ENCODE measurements at places on chromosomes 7 and 10. TPM values are rescaled to one million over a fixed set of nuclear protein-coding genes. Genes with fewer than 3 reads are reported as not detected.

HOXA2 gene
- total RNA-seq: not detected

SPDYE6 gene
- not detected for total RNA-seq

TRPV5 gene
- total RNA-seq: not detected

MSMB gene
- total RNA-seq: not detected

LRRC18 gene
- total RNA-seq: not detected

GBX1 gene
- not detected for total RNA-seq

CFAP43 gene
- total RNA-seq: 0.24 TPM

MINDY3 gene
- total RNA-seq: 28.4 TPM

ITIH5 gene
- total RNA-seq: 3.7 TPM

CNPY1 gene
- total RNA-seq: not detected

DNA sequence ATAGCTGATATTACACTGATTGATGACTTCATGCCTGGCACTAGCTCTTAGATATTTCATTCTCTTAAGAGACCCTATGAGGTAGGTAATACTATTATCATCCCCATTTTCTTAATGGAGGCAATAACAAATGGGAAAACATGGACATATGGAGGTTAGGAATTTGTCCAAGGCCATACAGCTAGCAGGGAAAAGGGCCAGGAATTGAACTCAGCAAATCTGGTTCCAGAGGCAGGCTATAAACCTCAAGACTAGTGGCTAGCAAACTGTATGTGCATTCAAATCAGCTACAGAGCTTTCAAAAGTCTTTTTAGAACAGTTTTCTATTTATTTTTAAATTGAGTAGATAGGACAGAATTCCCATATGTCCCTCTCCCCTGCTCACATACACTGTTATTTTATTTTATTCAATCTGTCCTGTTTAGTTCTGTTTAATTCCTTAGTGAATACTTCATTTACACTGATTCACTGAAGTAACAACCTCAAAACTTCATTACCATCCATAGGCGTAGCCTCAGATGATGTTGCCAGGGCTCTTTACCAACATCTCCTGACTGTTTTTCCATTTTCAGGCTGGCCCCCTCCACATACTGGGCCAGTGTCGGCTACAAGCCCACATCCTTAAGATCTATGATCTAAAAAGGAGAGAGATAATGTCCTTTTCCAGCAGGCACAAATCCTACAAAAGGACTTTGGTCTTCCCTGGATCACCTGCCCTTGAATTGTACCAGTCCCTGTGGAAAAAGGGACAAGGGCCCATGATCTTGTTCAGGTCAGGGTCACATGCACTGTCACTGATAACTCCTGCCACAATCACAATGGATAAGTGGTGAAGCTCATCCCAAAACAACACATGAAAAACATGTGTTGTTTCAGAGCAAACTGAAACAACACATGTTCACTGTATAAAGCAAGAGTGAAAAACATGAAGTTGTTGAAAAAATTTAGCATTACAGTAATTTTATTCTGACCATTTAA lies 15.9 kb downstream of the FAM24B start:
- no peak for DNase-seq

DNA sequence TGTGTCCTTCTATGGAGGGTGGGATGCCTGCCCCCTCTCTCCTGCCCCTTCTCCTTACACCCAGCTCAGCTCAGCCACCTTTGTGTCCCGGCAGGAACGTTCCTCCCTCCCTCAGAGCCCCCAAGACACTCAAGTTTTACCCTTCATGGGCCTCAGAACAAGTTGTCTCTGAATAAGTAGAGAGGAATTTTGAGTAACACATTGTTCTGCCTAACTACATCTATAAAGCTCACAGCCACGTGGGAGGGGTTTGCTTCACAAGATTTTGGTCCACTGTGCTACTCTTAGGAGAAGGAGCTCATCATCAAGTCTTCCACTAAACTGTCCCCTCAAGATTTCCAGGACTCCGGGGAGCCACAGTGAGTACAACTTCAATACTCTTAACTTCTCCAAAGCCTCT lies 51.6 kb upstream of the ZNF32 start:
- peak; percentile 35 for DNase-seq

- no peak for DNase-seq
Measured at GRCh38 chr10:103823706-103824272, 31.6 kb downstream of the SH3PXD2A start.

GRCh38 chr10:72682638-72683037 lies 9.3 kb upstream of the MCU start:
- no peak for DNase-seq

DNA sequence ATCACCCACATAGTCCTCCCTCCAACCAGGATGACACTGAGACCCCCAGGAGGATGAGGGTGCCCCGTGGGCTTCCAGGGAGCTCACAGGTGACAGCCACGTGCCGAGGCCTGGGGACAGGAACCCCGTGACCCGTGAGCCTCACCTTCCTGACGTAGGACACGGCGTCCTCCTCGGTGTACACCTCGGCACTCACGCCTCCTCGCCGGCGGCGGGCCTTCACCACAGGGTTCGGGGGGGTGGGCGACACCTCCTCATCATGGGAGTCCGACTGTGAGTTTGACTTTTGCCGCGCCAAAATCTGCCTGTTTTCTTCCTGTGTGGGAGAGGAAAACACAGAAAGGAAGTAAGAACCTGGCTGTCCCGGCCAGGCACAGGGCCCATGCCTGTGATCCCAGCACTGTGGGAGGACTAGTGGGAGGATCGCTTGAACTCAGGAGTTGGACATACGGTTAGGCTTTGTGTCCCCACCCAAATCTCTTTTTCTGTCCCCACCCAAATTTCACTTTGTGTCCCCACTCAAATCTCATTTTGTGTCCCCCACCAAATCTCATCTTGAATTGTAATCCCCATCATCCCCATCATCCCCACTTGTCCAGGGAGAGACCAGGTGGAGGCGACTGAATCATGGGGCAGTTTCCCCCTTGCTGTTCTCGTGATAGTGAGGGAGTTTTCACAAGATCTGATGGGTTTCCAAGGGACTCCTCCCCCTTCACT lies 45.9 kb upstream of the DNAAF5 start:
- DNase-seq: no peak

GRCh38 chr10:80596391-80597257 lies 58.9 kb downstream of the SH2D4B start:
- DNase-seq: peak; percentile 14

DNA sequence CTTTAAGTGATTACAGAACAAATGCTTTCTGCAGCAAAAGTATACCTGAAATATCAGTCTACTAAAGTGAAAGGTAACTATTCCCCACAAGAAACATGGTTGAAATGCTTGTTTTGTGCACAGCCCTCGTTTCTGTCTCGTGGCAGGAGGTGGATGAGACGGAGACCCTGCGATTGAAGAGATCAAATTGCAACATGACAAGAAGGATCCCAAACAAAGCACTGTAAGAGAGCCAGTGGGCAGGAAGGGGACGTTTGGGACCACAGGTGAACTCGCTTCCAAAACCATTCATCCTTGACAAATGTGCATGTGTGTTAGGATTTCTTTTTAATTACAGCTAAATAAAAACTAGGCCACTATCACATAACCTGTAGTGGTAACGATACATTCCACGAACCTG lies 192.6 kb downstream of the CCSER2 start:
- DNase-seq: no peak

DNA sequence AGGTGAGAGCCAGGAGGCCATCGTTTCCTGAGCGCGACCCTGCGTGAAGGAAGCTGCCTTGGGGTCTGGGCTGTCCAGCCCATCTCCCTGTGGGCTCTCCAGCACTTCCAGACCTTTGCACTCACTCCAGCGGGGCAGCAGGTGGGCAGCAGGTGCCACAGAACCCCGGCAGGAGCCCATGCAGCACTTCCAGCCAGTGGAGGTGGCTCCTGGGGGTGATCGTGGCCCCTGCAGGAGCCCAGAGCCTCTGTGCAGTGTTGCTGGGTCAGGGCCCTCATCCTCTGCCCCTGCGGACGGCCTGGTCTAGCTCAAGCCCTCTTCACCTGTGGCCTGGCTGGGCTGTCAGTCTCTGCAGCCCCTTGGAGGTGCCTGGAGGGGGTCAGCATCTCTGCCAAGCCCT lies 59.9 kb downstream of the PWWP2B start:
- no peak for DNase-seq

DNA sequence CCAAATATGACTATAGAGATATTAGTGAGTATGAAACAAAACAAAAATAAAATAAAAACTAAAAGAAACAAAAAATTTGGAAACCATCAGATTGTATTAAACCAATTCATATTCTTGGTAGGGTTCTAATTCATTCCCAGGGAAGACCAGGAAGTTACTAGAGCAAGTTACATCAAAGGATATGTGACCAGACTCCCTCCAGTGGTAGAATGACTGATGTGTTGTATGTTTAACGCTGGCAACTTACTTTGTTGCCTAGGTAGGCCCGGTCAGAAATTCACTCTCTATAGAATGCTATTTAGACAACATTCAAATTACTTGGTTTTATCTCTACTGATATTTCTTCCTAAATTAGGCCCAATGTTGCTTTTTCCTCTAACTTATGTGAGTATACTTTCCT lies 5.2 kb downstream of the PHYHIPL start:
- DNase-seq: peak; percentile 46

GRCh38 chr10:3951993-3952392 lies 167.0 kb upstream of the KLF6 start:
- DNase-seq: no peak

GRCh38 chr7:3000566-3000965 lies 43.1 kb downstream of the CARD11 start:
- no peak for DNase-seq

GRCh38 chr7:134646425-134647305 lies at the start of gene BPGM:
Gene BPGM, plus strand, starts transcription at chr7:134646853. Its CDS starts 14,655 bp downstream, at chr7:134661508.
- peak; percentile 100 for DNase-seq

- no peak for DNase-seq
Measured at GRCh38 chr7:51374936-51375335, 58.3 kb upstream of the COBL start.

DNA sequence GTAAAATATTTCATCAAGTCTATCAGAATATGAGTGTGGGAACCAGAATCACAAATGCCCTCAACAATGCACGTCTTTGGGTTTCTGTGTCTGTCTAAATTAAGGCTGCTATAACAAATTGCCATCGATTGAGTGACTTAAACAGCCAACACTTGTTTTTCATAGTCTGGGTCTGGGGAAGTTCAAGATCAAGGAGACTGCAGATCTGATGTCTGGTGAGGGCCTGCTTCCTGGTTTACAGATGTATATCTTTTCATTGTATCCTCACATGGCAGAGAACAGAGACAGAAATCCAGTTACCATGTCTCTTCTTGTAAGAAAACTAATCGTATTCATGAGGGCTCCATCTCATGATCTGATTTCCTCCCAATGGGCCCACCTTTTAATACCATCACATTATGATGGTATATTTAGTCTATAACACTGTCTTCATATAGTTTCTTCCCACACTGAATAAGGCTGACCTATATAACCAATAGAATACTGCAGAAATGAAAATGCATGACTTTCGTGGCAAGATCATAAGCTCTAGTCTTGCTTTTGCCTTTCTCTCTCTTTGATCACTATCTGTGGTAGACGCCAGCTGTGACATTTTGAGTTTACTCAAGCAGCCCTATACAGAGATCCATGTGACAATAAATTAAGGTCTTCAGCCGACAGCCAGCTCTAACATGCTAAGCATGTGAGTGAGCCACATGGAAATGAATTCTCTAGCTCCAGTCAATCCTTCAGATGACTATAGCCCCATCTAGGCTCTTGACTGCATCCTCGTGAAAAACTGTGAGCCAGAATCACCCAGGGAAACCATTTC lies 51.9 kb downstream of the THSD7A start:
- DNase-seq: no peak

DNA sequence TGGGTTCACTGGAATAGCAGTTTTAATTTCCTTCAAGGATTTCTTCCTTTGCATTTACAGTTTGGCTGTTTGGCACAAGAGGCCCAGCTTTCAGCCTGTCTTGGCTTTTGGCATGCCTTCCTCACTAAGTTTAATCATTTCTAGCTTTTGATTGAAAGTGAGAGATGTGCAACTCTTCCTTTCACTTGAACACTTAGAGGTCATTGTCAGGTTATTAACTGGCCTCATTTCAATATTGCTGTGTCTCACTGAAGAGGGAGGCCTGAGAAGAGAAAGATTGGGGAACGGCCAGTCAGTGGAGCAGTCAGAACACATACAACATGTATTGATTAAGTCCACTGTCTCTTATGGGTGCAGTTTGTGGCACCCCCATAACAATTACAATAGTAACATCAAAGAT lies 33.9 kb downstream of the PTTG1IP2 start:
- no peak for DNase-seq

DNA sequence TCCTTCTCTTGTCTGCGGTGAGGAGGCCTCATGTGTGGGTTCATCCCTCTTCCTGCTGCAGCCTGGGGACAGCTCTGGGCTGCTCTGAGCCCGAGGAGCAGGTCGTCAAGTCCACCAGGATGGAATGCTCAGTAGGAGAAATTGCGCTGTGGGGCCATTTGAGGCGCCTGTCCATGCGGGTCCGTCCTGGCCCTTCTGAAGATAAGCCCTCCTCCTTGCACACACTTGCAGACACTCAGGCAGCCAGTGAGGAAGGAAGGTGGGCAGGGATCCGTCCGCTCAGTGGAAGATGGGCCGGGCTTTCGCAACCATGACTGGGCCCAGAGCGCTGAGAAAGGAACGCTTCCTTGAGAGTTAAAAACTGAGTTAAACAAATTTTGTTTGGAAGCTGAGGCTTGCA lies 356.8 kb downstream of the GLRX3 start:
- no peak for DNase-seq

DNA sequence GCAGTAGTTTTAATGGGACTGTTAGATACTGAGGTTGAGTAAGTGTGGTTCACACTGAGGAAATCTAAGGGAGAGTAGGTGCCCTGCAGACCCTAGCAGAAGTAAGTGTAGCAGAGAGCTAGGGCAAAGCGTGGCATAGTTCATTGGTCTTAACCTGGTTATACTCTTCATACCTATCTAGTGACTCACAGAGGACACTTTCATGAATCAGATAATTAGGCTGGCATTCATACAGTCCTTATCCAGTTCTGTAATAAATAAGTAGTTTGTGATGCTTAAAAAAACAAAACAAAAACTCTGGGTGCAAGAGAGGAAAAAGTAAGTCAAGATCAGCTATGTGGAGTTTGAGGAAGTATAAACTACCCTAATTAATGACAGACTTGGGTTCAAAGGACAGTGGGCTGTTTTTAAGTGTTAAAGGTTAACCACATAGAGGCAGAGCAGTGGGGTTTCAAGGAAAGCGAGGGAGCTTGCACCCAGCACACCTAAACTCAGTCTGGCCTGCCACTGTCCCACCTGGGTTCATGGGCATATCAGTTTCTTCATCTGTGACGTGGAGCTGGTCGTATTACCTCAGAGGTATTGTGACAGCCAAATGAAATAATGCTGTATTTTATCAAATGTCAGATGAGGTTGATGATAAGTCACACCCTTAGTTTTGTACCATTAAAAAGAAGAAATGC lies 27.1 kb downstream of the LMTK2 start:
- DNase-seq: peak; percentile 27

DNA sequence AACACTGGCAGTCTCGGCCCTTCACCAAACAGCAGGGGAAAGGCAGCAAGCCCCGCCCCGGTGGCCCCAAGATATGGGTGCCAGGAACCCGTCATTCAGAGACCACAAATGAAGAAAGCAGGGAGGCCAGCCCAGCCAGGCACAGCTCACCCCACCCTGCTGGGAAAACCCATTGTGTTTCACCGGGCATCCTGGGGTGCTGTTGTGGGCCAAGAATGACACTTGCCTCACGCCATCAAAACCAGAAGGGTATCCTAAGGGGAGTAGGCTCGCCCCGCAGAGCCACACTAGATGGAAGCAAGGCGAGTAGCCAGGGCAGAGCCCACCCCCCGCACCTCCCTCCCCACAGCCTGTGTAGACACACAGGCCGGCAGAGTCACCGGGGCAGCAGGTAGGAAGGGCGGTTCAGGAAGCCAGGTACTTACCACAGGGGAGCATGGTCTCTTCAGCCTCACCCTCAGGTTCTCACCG lies 72.5 kb upstream of the KCNMA1 start:
- DNase-seq: no peak

GRCh38 chr10:91137822-91138221 lies 82.6 kb upstream of the PCGF5 start:
- DNase-seq: no peak
